NCI-H1417 treated with DMSO at 0.1 percent for 48 hours (cell line): ENCODE measurements at places on chromosomes 6 and 20.

- DNase-seq, result no peak
Measured at GRCh38 chr20:38152621-38153221, 12.3 kb downstream of the TGM2 start.

DNA sequence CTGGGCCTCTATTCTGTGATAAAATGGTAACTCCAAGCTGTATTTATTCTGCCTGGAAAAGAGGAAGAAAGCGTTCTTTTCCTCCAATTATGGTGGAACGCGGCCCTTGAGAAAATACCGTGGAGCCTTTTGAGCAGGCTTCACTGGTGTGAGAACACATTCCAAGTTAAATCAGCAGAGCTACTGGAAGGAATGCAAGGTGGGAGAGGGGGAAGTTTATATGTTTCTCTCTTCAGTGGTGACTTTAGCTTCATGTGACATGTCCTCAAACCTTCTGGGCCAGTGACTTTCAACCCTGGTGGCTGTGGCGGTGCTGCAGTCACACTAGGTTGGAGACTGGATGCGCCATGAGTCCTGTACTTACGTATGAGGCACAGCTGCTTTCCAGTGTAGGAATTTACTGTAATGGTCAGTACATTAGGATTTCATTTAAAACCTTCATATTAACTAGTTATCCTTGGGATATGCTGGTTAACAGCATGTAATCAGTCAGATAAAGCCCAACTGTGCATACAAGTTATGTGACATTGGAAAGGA, 221.7 kb downstream of the ARID1B start:
- DNase-seq, result no peak

DNA sequence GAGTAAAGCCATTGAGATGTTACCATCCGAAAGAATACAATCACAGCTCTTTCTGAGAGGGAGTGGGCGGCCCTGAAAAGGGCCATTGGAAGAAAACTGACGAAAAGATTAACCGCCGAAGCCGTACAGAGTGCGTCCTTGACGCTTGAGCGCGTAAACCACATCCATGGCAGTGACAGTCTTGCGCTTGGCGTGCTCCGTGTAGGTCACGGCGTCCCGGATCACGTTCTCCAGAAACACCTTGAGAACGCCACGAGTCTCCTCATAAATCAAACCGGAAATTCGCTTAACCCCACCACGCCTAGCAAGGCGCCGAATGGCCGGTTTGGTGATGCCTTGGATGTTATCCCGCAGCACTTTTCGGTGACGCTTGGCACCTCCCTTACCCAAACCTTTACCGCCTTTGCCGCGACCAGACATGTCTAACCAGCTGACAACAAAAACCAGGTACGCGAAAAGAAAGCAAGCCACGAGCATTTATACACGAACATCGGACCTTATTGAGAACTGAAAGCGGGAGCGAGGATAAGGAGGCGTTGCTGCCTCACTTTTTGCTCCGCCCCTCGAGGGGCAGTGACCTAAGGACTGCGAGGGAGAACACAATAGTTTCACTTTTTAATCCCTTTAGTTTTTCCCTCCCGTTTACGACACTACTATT, 60.3 kb upstream of the HFE start:
- peak; percentile 81 for DNase-seq

DNA sequence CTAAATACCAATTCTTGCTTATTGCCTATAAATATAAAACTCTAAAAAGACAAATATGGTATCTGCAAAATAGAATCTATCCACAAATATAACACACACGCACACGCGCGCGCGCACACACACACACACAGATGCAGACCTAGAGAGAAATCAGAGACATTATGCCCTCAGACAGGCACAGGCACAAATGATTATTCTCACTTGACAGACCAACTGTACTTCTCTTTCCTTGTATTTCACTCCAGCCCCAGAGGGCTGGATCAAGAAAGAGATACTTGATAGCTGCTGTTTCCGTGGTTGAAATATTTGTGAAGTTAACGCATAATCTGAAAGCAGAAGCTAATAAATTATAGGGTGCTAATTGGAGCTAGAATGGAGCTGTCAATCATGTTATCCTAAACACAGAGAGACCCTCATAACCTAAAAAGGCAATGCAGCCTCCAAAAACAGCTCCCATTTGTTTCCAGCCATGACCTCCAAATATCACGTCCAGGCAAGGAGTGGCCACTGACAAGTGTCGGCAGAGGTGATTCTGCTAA, 11.5 kb downstream of the VGLL2 start:
- DNase-seq, result no peak

DNA sequence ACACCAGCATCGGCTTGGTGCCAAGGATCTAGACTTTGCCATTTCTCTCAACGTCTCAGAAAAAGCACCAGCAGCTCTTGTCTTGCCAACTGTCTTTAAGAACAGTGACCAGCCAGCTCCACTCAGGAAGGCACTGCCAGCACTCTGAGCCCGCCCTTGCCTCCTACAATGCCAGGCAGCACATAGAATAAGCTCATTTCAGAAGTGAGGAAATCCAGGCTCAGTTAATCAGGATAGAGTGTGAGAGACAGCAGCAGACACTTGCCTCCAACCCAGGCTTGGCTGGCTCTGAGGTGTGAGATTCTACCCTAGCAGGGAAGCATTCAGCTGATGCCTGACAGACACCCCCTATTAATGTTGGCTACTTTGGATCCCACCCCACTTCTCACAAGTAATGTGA, 4.3 kb upstream of the SYNDIG1 start:
- no peak for DNase-seq

DNA sequence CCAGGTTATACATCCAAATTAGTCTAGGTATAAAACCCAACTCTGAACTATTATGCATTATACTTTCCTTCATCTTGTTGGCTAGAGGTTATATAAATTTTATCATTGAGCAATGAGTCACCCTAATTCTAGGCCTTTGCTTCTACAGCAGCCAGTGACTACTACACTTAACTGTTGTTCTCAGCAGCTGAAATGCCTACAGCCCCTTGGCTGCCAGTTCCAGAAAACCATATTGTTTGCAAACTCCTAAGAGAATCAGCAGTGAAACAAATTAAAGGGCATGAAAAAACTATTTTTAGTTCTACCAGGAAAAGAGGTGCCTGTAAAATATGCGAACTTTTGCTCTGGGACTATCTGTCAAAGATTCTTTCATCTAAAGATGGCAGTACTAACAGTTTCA, 292.8 kb downstream of the FRK start:
- no peak for DNase-seq

DNA sequence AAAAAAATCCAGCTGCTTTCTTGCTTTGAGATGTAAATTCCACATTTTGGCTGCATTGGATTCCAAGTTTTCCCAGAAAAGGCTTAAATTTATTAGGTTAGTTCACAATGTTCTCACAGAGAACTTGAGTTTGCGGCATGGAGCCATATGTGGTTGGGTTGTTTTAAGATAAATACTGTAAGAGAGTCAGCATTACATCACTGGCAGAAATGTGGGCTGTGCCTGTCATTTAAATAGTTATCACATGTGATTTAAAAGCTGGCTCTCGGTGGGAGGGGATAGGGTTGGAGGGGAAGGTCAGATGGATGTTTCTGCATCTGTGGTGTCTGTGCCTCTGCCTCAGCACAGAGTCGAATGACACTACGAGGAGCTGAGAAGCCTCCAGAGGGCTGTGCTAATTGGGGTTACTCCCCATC, 73.8 kb upstream of the SCP2D1 start:
- no peak for DNase-seq

- DNase-seq, result no peak
Measured at GRCh38 chr20:49315580-49315979, 37.7 kb upstream of the ZNFX1 start.

- DNase-seq, result no peak
Measured at GRCh38 chr20:9955646-9956045, 79.1 kb upstream of the ANKEF1 start.

DNA sequence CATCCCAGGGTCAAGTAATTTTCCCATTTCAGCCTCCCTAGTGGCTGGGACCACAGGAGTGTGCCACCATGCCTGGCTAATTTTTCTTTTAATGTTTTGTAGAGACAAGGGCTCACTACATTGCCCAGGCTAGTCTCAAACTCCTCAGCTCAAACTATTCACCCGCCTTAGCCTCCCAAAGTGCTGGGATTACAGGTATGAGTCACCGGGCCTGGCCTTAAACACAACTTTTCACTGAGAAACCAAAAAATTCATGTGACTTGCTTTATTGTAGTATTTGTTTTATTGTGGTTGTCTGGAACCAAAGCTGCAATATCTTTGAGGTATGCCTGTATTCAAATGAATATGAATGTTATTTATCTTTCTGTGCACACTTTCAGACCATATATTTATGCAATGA, 72.2 kb downstream of the RWDD2A start:
- no peak for DNase-seq

DNA sequence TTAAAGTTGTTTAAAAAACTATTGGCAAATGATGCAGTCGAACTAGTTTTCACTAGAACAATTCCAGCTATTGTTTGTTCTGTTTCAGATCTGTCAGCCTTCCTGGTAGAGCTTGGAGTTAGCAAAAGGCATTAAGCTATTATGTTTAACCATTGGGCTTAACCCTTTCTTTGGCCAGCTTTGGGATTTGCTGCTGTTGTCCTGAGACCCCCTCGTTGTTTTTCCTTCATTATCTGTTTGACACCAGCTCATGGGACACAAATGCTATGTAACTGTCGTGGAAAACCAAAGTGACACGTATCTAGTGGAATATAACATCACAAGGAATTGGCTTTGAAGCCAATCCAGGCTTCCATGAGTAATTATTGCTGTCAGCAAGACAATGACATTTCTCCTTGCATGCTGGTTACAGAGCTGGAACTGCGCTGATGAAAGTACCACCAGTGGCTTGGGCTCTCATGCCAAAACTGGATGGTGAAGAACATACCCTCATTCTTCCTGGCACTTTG, 96.0 kb downstream of the EYA2 start:
- no peak for DNase-seq

- no peak for DNase-seq
Measured at GRCh38 chr20:37935435-37935834, 32.5 kb downstream of the VSTM2L start.

GRCh38 chr20:50270569-50270968, 79.9 kb downstream of the CEBPB start:
- no peak for DNase-seq

DNA sequence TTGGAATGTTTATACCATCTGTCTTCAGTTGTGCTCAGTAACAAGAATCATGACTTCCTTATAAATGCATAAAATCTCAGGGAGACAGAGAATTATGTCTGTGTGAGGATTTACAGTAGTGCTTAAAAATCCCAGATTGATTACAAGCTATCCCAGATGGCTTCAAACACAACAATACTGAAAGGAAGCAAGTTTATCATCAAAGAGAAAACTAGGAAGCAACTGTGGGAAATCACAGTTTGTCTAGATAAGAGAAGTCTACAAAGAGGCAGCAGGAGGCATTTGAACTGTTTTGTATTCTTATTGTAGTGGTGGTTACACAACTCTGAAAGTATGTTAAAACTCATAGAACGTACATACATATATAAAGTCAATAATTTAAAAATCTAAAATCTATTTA, 104.4 kb upstream of the SALL4 start:
- no peak for DNase-seq

GRCh38 chr20:24778585-24779031, 170.5 kb upstream of the CST7 start:
- no peak for DNase-seq

DNA sequence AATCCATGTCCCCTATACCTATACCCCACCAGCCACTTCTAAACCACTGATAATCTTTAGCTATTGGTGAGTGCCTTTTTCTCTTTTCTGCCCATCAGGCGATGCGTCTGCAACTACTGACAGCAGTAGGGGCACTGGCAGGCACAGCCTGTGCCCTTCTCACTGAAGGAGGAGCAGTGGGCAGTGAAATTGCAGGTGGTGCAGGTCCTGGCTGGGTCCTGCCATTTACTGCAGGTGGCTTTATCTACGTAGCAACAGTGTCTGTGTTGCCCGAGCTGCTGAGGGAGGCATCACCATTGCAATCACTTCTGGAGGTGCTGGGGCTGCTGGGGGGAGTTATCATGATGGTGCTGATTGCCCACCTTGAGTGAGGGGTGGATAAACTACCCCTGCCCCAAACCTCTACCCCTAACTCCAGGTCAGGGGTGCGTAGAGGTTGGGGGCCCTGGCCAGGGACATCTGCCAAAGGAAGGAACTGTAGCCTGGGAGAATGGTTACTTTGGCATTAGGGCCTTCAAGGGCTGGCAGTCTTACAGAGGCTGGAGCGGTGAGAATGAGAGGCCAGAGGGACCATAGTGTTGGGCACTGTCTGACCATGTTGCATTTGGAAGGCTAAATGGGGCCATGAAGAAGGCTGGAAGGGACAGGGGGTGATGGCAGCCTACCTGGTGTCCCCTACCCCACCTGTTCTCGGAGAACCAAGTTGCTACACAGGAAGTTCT, 851 bp upstream of the HSD17B8 start:
- no peak for DNase-seq

DNA sequence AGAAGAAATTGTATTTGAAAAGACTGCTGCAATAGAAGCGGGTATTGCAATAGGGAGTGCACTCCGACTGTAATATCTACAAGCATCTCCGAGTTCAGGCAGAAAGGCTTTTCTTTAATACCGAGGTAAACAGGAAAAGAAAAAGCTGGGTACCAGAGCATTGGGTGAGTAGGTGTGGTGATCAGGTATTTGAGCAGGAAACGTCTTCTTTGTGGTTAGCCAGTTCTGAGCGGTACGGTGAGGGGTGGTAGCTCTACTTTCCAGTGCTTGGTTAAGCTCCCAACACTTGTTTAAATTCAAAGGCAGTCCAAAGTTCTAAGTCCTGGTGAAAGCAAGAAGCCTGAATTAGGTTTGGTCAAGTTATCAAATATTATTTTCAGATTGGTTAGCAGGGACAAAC, 404.1 kb downstream of the LMBRD1 start:
- no peak for DNase-seq

- no peak for DNase-seq
Measured at GRCh38 chr6:15575357-15576033, 87.3 kb downstream of the DTNBP1 start.

- DNase-seq, result no peak
Measured at GRCh38 chr6:53691252-53691651, 25.7 kb upstream of the KLHL31 start.

- DNase-seq, result no peak
Measured at GRCh38 chr6:44652547-44652946, 265.0 kb downstream of the CDC5L start.

GRCh38 chr20:58078741-58079522, 149.5 kb downstream of the ANKRD60 start:
- DNase-seq, result no peak
